ENCODE measurements at places on chromosomes 1 and 21. TPM values are rescaled to one million over a fixed set of nuclear protein-coding genes. Genes with fewer than 3 reads are reported as not detected.

Gene TNNI3K
- 5.3 TPM for total RNA-seq

Gene COL8A2
- 1.2 TPM for total RNA-seq

Gene ALX3
- total RNA-seq = not detected

Gene PLCH2
- total RNA-seq = not detected

Gene ADAMTSL4
- 34.6 TPM for total RNA-seq

Gene HAO2
- not detected for total RNA-seq

Gene DEPDC1
- 18.1 TPM for total RNA-seq

Gene S100A7
- not detected for total RNA-seq

DNA sequence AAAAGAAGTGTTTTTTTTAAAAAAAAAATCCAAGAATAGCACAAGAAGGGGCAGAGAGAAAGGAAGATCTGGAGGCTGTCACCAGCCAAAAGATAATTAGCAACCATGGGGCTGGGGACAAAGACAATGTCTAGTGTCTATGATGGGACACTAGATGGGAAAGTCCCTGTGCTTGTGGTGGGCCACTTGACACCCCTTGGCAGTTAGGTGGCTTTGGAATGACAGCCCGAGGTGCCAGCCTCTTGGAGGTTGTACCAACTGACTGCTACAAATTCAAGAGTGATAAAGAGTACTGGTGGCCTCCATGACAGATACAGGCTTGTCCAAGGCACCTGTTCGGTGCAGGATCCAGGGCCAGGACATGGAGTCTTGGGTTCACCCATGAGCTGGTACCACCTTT, 21.6 kb downstream of the ATP2B4 start:
- peak overlapping the region; percentile 98 for H3K27ac ChIP-seq
- no peaks in the 10 kb centered on the region for H3K36me3 ChIP-seq
- peaks cover 6% of the 10 kb centered on the region for H3K4me1 ChIP-seq

- H3K36me3 ChIP-seq = no peaks in the 10 kb centered on the region
- H3K27ac ChIP-seq = no peak overlapping the region
- DNase-seq = no peak
- H3K27me3 ChIP-seq = no peaks in the 10 kb centered on the region
- H3K4me1 ChIP-seq = no peaks in the 10 kb centered on the region
- H3K4me3 ChIP-seq = no peak overlapping the region
Measured at GRCh38 chr1:107557095-107557494, 407.9 kb downstream of the VAV3 start.

DNA sequence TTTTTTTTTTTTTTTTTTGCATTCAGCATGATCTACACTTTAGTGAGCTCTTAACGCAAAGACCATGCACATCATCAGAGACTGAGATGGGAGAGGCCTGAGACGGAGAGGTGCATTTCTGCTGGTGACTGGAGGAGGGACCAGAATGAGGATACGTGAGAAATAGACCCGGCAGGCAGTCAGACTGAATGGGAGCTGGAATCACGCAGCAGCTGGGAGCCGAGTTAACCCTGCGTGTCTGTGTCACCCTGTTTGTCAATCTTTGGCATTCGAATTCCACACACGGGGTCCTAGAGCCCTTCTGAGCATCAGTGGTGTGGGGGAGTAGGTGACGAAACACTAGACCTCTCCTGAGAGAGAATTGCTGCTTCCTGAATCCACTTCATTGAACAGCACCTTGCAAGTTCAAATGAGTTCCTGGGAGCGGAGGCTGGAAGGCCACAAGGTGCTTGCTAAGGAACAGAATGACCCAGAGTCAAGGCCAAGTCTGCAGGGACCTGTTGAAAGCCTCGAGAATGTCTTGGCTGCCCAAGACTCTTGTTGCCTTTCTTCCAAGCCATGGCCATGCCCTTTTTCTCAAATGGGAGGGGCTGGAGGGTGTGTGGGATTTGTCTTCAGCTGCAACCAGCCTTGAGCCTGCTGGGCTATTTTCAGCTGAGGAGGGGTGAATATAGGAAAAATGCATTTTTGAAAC, 123.3 kb downstream of the CNIH3 start:
- DNase-seq = no peak
- no peaks in the 10 kb centered on the region for H3K36me3 ChIP-seq
- no peaks in the 10 kb centered on the region for H3K27me3 ChIP-seq
- no peak overlapping the region for H3K27ac ChIP-seq

GRCh38 chr1:100398648-100399047, 46.3 kb downstream of the CDC14A start:
- H3K4me1 ChIP-seq = no peaks in the 10 kb centered on the region
- no peaks in the 10 kb centered on the region for H3K27me3 ChIP-seq
- no peak overlapping the region for H3K4me3 ChIP-seq

GRCh38 chr1:16090076-16090826, 16.8 kb upstream of the FAM131C start:
- DNase-seq = no peak
- no peaks in the 10 kb centered on the region for H3K36me3 ChIP-seq
- H3K4me1 ChIP-seq = no peaks in the 10 kb centered on the region
- no peaks in the 10 kb centered on the region for H3K27me3 ChIP-seq
- H3K4me3 ChIP-seq = no peak overlapping the region
- no peak overlapping the region for H3K27ac ChIP-seq

GRCh38 chr1:159056069-159056698, 20.4 kb downstream of the AIM2 start:
- no peak overlapping the region for H3K27ac ChIP-seq
- no peaks in the 10 kb centered on the region for H3K4me1 ChIP-seq
- H3K27me3 ChIP-seq = no peaks in the 10 kb centered on the region
- no peaks in the 10 kb centered on the region for H3K36me3 ChIP-seq
- DNase-seq = no peak

GRCh38 chr1:208381481-208381880, 137.3 kb upstream of the PLXNA2 start:
- H3K27me3 ChIP-seq = no peaks in the 10 kb centered on the region
- no peaks in the 10 kb centered on the region for H3K4me1 ChIP-seq
- H3K4me3 ChIP-seq = no peak overlapping the region
- H3K27ac ChIP-seq = no peak overlapping the region

DNA sequence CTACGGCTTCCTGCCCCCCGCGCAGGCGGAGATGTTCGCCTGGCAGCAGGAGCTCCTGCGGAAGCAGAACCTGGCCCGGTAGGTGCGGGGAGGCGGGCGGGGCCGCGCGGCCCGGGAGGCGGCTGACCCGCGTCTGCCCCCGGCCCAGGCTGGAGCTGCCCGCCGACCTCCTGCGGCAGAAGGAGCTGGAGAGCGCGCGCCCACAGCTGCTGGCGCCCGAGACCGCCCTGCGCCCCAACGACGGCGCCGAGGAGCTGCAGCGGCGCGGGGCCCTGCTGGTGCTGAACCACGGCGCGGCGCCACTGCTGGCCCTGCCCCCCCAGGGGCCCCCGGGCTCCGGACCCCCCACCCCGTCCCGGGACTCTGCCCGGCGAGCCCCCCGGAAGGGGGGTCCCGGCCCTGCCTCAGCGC, 16.6 kb downstream of the NOC2L start:
- peak overlapping the region; percentile 25 for H3K4me3 ChIP-seq
- no peaks in the 10 kb centered on the region for H3K4me1 ChIP-seq
- no peak overlapping the region for H3K27ac ChIP-seq
- no peak for DNase-seq

DNA sequence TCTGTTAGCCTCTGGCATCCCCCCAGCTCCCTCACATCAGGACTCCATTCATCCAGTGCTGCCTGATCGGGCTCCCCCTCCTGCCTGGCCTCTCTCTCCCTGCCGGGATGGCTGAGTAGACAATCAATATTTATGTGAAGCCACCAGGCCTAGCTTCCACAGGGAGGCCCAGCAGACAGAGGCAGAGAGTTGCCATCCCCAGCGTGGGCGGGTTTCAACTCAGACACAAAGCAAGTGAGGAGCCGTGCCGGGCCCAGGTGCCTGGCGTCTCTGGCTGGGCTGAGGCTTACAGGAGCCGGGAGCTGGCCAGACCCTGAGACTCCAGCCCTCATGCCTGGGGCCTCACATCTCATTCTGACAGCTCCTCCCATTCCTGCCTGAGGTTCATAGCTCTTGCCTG, 34.5 kb upstream of the ATP2B4 start:
- peak; percentile 71 for DNase-seq
- H3K4me1 ChIP-seq = peaks cover 5% of the 10 kb centered on the region
- H3K27ac ChIP-seq = peak overlapping the region; percentile 78
- H3K36me3 ChIP-seq = no peaks in the 10 kb centered on the region
- no peak overlapping the region for H3K4me3 ChIP-seq

GRCh38 chr1:71037829-71038620, 9.6 kb downstream of the PTGER3 start:
- H3K36me3 ChIP-seq = no peaks in the 10 kb centered on the region
- H3K4me3 ChIP-seq = no peak overlapping the region
- DNase-seq = no peak

- H3K4me1 ChIP-seq = no peaks in the 10 kb centered on the region
- DNase-seq = no peak
- H3K36me3 ChIP-seq = no peaks in the 10 kb centered on the region
- no peak overlapping the region for H3K27ac ChIP-seq
- no peak overlapping the region for H3K4me3 ChIP-seq
Measured at GRCh38 chr1:93635614-93636543, 45.8 kb downstream of the BCAR3 start.

DNA sequence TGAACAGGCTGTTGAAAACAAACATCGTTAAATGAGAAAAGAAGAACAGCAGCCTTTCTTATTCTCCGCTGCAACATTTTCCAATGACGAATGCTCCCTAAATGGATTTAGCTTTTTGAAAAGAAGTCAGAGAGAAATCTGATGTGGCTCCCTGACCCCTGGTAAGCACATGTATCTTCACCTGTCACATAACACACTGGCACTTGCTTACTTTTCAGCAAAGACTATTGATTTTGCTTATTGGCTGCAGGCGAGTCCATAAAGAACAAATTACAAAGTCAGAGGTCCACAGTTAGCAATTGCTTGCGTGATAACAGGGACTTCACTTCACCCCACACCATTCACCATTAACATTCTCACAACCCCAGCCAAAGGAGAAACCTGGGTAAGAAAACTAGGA, 362.8 kb downstream of the GPATCH2 start:
- no peaks in the 10 kb centered on the region for H3K27me3 ChIP-seq
- no peak overlapping the region for H3K27ac ChIP-seq
- H3K36me3 ChIP-seq = no peaks in the 10 kb centered on the region

DNA sequence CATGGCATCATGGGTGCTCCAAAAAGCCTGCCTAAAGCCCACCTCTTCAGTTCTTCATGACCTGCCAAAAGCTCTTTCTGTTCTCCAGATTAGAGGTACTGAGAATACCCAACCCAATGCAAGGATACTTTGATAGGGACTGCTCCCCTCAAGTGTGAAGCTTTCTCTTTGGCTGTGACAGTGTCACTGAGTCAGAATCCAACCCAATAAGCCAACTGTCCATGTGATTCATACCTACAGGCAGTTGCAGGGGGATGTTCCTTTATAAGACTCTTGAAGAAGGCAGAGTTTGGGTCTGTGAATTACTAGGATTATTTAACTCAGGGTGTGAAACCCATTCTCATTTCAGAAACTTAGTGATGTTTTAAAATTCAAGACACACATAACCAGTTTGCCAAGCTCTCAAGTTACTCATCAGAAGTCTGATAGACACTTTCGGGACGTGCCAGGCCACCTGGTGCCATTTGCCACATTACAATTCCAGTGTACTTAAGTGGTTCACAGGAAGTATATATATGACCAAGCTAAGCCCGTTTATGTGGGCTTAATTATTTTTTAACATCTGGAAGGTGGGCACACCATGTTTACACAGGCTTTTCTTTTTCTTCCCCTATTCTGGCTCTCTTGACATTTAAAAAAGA, 265.8 kb downstream of the NFIA start:
- no peaks in the 10 kb centered on the region for H3K27me3 ChIP-seq
- H3K4me3 ChIP-seq = no peak overlapping the region
- no peak for DNase-seq
- no peaks in the 10 kb centered on the region for H3K36me3 ChIP-seq

DNA sequence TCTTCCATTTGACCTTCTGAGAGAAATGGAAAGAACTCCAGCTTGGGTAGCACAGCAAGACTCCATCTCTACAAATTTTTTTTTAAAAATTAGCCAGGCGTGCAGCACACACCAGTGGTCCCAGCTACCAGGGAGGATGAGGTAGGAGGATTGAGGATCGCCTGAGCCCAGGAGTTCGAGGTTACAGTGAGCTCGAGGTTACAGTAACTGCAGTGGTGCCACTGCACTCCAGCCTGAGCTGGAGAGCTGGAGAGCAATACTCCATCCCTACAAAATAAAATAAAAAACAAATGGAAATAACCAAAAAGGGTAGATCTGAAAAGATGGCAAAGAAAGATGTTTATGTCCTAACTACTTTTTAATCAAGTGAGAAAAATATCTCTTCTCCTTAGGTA, 14.5 kb downstream of the POGZ start:
- no peaks in the 10 kb centered on the region for H3K27me3 ChIP-seq
- no peak for DNase-seq
- H3K4me3 ChIP-seq = no peak overlapping the region
- no peak overlapping the region for H3K27ac ChIP-seq

GRCh38 chr1:225996946-225997545, 2.1 kb downstream of the SDE2 start:
- H3K4me1 ChIP-seq = peaks cover 5% of the 10 kb centered on the region
- no peak for DNase-seq
- H3K27ac ChIP-seq = peak overlapping the region; percentile 93
- H3K4me3 ChIP-seq = no peak overlapping the region

DNA sequence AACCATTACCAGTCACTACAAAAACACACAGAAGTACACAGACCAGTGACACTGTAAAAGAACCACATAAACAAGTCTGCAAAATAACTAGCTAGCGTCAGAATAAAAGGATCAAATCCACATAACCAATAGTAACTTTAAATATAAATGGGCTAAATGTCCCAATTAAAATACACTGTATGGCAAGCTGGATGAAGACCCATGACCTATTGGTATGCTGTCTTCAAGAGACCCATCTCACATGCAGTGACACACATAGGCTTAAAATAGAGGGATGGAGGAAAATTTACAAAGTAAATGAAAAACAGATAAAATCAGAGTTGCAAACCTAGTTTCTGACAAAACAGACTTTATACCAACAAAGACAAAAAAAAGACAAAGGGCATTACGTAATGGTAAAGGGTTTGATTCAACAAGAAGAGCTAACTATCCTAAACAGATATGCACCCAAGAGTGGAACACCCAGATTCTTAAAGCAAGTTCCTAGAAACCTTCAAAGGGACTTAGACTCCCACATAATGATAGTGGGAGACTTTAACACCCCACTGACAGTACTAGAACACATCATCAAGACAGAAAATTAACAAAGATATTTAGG, 196.9 kb downstream of the TBX15 start:
- no peaks in the 10 kb centered on the region for H3K27me3 ChIP-seq
- no peak overlapping the region for H3K4me3 ChIP-seq
- DNase-seq = no peak
- H3K36me3 ChIP-seq = no peaks in the 10 kb centered on the region
- H3K27ac ChIP-seq = no peak overlapping the region

DNA sequence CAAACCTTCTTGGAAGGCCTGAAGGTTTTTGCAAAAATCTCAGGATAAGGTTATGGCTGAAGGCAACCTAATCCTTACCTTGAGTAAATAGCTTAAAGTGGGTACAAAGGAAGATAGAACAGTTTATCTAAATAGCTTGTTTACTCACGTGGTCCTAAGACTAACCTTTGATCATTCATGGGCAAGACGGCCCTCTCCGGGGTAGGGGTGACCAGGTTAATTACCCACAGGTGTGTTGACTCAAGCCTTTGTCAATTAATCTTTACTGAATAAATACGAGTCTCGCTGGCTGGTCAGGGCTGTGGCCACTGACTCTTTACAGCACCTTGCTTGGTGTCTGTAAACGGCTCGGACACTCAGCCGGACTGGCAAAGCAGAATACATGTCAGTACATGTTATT, 10.8 kb downstream of the AADACL4 start:
- H3K4me3 ChIP-seq = no peak overlapping the region
- no peak overlapping the region for H3K27ac ChIP-seq
- no peaks in the 10 kb centered on the region for H3K4me1 ChIP-seq
- H3K36me3 ChIP-seq = no peaks in the 10 kb centered on the region

Measured in uterus (tissue), 4 donors.